ENCODE measurements at places on chromosomes 3 and 15.

DNA sequence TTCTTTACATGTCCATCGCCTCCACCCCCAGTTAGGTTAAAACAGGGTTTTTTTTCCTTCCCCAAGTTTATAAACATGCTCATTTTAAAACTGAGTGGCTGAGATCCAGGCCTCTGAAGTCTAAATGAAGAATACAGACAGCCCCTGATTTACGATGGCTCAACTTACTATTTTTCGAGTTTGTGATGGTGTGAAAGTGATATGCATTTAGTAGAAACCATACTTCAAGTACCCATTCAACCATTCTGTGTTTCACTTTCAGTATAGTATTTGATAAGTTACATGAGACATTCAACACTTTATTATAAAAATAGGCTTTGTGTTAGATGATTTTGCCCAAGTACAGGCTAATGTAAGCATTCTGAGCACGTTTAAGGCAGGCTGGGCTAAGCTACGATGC, 30.5 kb upstream of the GNB5 start:
- DNase-seq = no peak

GRCh38 chr3:53604232-53604631, 109.8 kb downstream of the CACNA1D start:
- no peak for DNase-seq

DNA sequence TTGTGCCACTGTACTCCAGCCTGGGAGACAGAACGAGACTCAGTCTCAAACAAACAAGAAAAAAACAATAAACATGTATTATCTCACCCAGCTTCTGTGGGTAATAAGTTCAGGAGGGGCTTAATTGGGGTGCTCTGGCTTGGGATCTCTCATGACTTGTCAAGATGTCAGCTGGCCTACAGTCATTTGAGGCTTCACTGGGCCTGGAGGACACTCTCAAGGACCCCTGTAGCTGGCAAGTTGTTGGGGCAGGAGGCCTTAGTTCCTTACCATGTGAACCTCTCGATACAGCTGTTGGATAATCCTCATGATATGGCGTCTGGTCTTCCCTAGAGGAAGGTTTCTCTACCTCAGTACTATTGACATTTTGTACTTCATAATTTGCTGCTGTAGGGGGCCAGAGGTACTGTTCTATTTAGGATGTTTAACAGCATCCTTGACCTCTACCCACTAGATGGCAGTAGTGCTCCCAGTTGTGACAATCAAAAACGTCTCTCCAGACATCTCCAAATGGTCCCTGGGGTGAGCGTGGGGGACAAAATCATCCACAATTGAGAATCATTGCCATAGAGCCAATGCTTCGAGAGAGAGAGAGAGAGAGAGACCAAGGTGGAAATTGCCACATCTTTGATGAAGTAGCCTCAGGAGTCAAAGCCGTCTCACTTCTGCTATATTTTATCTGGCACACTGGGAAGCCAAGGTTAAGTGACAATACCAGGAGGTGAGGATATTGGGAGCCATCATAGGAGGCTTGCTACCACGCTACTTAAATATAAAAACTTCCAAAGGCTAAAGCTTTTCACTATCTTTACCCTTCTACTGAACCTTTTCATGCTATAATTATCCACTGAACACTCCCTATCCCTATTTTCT, 23.9 kb upstream of the SLTM start:
- DNase-seq = peak; percentile 47

DNA sequence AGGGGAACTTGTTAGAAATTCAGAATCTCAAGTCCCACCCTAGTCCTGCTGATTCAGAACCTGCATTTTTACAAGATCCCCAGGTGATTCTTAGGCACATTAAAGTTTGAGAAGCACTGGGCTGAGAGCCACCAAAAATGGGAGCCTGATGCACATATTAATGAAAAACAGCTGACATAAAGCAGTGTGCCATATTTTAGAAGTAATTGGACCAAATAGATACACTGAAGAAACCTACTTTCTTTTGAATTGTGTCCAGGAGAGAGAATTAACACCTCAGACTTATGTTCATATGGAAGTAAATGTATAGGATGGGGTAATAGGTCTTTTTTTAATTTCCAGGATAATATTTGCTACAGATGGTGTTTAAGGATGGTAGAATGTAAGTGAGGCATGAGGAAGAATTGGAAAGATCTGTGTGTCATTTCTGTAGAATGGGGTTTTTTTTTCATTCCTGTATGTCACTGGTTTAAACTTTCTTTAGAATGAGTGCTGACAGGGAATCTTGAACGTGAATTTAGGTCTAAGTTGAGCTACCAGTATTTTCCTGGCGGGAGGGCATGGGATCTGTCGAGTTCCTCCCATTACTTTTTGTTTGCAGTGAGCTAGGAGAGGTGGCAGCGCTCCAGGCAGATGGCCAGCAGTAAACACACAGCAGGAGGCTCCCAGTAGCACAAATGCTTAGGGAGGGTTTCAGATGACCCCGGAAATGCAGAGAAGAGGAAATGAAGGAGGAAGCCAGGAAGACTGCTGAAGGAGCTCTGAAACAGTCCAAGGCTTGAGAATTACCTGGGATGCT, 185.6 kb downstream of the PLCL2 start:
- no peak for DNase-seq

DNA sequence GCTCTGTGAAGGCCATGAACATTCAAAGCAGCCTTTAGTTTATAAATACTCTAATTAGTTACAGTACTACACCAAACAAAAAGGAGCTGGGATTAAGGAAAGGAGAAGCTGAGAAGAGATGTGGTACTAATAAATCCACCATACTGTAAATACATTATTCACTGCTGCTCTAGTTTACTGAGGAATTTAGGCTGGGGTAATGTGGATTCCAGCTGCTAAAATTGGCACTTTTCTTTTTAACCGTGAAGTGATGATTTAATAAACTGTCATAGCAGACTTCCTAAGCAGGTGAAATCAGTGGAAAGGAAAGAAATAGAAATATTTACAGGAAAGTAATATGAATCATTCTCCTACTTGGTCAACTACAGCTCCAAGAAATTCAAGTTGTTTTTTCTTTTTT, 88.7 kb downstream of the TFG start:
- DNase-seq = no peak

DNA sequence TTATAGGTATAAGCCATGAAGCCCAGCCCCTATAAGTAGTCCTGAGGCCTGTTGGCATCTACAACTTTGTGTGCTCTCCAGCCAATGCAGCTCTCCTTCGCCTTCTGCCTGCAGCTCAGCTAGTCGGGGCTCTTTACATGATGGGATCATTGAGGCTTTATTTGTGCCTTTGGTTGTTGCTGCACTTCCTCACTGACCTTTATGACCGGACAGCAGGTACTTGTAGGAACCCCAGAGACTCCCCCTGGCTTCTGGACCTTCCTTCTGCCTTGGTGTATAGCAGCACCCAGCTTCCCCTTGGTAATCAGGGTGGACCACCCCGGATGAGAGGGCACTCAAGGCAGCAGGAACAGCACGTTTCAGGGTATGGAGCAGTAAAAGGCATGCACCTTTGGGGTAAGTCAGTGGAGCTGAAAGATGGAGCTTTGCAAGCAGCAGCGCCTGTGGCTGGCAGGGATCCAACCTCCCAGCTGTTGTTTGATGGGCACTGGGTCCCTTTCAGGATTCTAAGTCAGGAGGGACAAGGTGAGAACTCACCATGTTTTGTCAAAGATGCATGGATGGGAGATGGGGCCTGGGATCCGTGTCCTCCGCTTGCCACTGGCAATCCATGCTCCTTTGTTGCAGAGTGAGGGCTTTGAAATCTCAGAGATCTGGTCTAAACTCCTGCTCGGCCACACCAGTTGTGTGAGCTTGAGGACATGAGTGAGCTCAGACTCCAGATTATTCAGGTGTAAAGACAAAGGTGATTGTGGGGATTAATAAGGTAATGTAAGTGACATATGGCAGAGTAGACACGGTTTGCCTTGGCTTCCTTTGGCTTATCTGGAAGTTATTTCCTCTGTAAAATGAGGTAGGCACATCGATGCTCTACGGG, 65.1 kb upstream of the KLF13 start:
- DNase-seq = no peak

- DNase-seq = no peak
Observed at GRCh38 chr3:78178740-78179363, 1139.0 kb downstream of the ROBO2 start.

DNA sequence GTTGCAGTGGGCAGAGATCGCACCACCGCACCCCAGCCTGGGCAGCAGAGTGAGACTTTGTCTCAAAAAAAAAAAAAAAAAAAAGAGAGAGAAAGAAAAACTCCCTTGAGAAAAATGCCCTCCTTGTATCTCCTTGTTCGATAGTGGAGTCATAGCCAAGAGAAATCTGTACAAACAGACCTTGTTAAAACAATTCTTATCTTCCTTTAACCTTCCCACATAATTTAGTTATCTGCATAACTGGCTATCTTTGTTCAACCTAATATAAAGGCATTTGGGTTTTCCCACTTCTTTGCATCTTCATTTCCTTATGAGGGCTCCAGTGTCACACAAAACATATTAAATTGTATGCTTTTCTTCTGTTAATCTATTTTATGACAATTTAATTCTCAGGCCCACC, 65.1 kb upstream of the ATP11B start:
- no peak for DNase-seq

- no peak for DNase-seq
Observed at GRCh38 chr15:50112488-50113186, 6.4 kb downstream of the ATP8B4 start.

GRCh38 chr3:172630316-172630715, 80.6 kb downstream of the NCEH1 start:
- no peak for DNase-seq

DNA sequence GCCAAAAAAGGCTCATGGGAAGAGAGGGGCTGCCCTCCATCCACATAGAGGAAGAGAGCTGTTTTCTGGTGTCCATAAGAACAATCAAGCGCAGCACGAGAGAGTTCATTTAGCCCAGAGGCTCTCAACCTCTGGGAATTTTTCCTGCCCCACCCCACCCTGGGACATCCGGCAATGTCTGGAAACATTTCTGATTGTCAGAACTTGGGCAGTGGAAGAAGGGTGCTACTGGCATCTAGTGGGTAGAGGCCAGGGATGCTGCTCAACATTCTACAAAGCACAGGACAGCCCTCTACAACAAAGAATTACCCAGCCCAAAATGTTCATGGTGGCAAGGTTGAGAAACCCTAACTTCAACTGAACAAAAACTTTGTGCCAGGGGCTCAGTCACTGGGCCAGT, 92.9 kb downstream of the RAB11A start:
- DNase-seq = no peak

DNA sequence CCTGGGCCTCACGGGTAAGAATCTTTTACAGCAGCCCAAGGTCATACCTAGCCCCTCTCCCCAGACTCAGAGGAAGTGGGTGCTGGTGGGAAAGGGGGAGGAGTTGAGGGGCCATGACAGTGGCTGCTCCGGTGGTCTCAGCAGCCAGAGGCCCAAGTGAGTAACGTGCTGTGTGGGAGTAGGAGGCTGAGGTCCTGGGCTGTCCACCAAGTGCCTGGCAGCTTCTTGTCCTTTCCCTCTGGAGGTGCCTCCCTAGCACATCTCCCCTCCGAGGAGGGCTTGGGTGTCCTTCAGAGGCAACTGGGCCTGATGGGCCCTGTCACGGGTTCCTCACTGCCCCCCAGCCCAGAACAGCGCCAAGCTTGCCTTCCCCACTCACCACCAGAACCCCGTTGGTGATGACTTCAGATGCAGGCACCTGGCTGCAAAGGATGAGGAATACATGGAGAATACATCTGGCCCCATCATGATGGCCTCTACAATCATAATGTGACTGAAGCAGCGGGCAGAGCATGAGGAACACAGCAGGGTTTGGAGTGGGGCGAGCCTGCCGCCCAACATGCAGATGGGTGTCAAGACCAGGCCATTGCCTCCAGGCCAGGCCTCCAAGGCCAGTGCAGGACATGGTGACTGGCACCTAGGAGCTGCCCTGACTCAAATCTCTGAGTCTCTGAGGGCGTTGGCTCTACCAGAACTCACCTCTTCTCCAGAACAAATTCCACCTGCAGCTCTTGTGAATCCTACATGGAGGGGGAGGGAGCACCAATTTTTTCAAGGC, 3.3 kb downstream of the PLA2G4F start:
- DNase-seq = no peak

GRCh38 chr3:24514119-24514518, 19.5 kb upstream of the THRB start:
- DNase-seq = no peak

All from stimulated activated naive B cell treated with anti-CD40 and anti-IgM and Interleukin-4, amounts not matched to agents 10 μg/mL and 1 μg/mL and 100 μg/mL, for 72 hours (primary cell).